ENCODE measurements at places on chromosomes 3 and 15. TPM values are rescaled to one million over a fixed set of nuclear protein-coding genes. Genes with fewer than 3 reads are reported as not detected.

The OR5K2 gene
- not detected for total RNA-seq

The FBXL2 gene
- total RNA-seq, result not detected

The GBE1 gene
- 26.0 TPM for total RNA-seq

The TMEM42 gene
- total RNA-seq, result 15.8 TPM

The GORASP1 gene
- total RNA-seq, result 19.0 TPM

The LNP1 gene
- 2.2 TPM for total RNA-seq

The PIF1 gene
- 43.9 TPM for total RNA-seq

The ITIH1 gene
- not detected for total RNA-seq

The GAP43 gene
- total RNA-seq, result 0.17 TPM

The EPHA3 gene
- not detected for total RNA-seq

The TM4SF18 gene
- total RNA-seq, result not detected

The ALG1L2 gene
- total RNA-seq, result not detected

The TMEM207 gene
- total RNA-seq, result not detected

The LSMEM2 gene
- not detected for total RNA-seq

The NR2F2 gene
- total RNA-seq, result not detected

The SENP8 gene
- total RNA-seq, result 2.0 TPM

The UROC1 gene
- total RNA-seq, result not detected

The INKA1 gene
- total RNA-seq, result 0.33 TPM

The KY gene
- not detected for total RNA-seq

The SNX22 gene
- total RNA-seq, result 0.47 TPM

The ANKRD34C gene
- total RNA-seq, result not detected

The SLC35G2 gene
- not detected for total RNA-seq

The ADAMTS17 gene
- 0.81 TPM for total RNA-seq

The ATP11B gene
- total RNA-seq, result 86.6 TPM

The PLA2G4E gene
- not detected for total RNA-seq

The DNASE1L3 gene
- not detected for total RNA-seq

The IL17RD gene
- total RNA-seq, result 0.02 TPM

The ITIH4 gene
- total RNA-seq, result 2.2 TPM

The CIDEC gene
- not detected for total RNA-seq
